ENCODE measurements at places on chromosomes 1 and 21.

- no peaks in the 10 kb centered on the region for H3K27me3 ChIP-seq
- H3K27ac ChIP-seq = no peak overlapping the region
- no peak overlapping the region for H3K4me3 ChIP-seq
- no peak for DNase-seq
- H3K36me3 ChIP-seq = no peaks in the 10 kb centered on the region
These were observed 16.9 kb upstream of the RAB3B start for GRCh38 chr1:52007215-52008002.

GRCh38 chr1:187396226-187396625, 567.5 kb downstream of the PLA2G4A start:
- DNase-seq = no peak
- no peaks in the 10 kb centered on the region for H3K36me3 ChIP-seq
- no peak overlapping the region for H3K27ac ChIP-seq
- H3K27me3 ChIP-seq = no peaks in the 10 kb centered on the region
- no peaks in the 10 kb centered on the region for H3K4me1 ChIP-seq

- no peaks in the 10 kb centered on the region for H3K36me3 ChIP-seq
- H3K4me1 ChIP-seq = no peaks in the 10 kb centered on the region
- H3K27me3 ChIP-seq = no peaks in the 10 kb centered on the region
- no peak for DNase-seq
- H3K4me3 ChIP-seq = no peak overlapping the region
These were observed 21.1 kb downstream of the PLA2G4A start for GRCh38 chr1:186849826-186850225.

DNA sequence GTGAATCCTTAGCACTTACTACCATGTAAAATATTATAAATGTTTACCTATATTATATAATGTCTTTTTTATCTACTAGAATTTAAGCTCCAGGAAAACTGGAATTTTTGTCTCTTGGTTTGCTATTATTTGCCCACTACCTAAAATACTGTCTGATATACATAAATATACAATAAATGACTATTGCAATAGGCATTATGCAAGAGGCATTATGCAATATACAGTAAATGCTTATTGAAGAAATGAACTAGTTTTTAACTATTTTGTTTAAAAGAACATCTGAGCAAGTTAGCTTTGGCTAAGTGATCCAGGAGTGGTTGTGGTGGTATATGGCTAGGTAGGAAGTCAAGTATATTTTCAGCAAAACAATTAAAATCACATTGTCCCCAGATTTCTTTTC, 640.2 kb upstream of the PKN2 start:
- H3K36me3 ChIP-seq = no peaks in the 10 kb centered on the region
- no peak overlapping the region for H3K4me3 ChIP-seq
- no peak overlapping the region for H3K27ac ChIP-seq
- H3K27me3 ChIP-seq = no peaks in the 10 kb centered on the region

GRCh38 chr1:59360729-59361128, 63.8 kb downstream of the FGGY start:
- no peaks in the 10 kb centered on the region for H3K36me3 ChIP-seq
- peaks cover 26% of the 10 kb centered on the region for H3K4me1 ChIP-seq
- DNase-seq = no peak
- H3K27me3 ChIP-seq = no peaks in the 10 kb centered on the region
- no peak overlapping the region for H3K27ac ChIP-seq

GRCh38 chr1:202150602-202151001, 6.1 kb upstream of the ARL8A start:
- no peak overlapping the region for H3K27ac ChIP-seq
- no peak for DNase-seq
- H3K27me3 ChIP-seq = peaks cover 12% of the 10 kb centered on the region
- H3K4me1 ChIP-seq = no peaks in the 10 kb centered on the region

- H3K27ac ChIP-seq = peak overlapping the region; percentile 39
- no peaks in the 10 kb centered on the region for H3K36me3 ChIP-seq
- no peak overlapping the region for H3K4me3 ChIP-seq
- no peaks in the 10 kb centered on the region for H3K27me3 ChIP-seq
- no peak for DNase-seq
These were observed 7.7 kb upstream of the SLC5A9 start for GRCh38 chr1:48214820-48215219.

DNA sequence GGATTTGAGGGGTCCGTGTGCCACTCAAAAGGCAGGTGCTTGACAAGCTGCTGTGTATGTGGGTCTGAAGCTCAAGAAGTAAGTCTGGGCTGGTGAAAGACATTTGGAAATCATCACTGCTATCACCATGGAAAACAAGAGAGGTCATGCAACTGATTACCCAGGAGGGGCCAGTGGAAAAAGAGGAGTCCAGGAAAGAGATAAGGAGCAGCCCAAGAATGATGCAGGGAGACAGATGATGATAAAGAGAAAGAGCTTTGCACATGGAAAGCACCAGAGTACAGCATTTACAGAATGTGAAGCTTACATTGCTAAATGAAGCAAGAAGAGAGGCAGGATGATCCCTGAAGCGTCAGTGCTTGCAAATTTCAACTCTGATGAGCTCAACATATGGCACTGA, 203.2 kb downstream of the SETD4 start:
- H3K27ac ChIP-seq = no peak overlapping the region
- peaks cover 11% of the 10 kb centered on the region for H3K4me1 ChIP-seq
- H3K4me3 ChIP-seq = no peak overlapping the region
- no peaks in the 10 kb centered on the region for H3K36me3 ChIP-seq

GRCh38 chr21:38996355-38996754, 186.9 kb downstream of the PSMG1 start:
- H3K4me3 ChIP-seq = no peak overlapping the region
- no peaks in the 10 kb centered on the region for H3K36me3 ChIP-seq
- no peaks in the 10 kb centered on the region for H3K27me3 ChIP-seq
- no peak overlapping the region for H3K27ac ChIP-seq
- DNase-seq = no peak

DNA sequence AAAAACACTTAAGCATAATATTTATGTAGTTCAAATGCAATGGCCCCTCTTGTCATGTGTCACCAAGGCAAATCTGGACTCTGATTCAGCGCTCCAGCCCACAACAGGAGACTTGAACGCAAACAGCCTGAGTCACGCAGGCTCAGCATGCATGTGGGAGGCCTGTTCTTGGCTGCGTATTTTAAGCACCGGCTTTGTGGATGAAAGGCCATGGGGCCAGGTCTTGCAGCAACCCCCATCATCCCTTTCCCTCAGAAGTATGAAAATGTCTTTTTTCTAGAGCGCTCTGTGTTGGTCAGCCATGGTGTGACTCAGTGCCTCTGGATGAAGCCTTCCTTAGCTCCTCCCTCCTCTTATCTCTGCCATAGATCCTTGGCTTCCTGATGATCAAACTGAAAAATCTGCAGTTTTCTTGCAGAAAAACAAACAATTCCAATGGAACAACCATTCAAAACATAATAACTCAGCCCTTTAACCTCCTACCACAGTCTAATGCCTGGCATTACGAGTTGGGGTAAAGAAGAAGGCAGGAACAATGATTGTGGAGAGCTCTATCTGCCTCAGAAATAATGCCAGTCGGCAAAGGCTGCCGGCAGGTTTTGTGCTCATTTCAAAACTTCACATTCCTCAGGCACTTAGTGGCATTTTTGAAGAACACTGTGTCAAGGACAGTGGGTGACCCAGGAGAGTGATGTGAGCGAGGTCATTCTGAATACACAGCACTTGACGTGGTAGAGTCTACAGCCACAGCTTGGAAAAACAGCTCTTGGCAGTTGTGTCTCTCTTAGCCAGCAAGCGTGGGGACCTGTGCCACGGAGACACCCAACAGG, 167.5 kb downstream of the CLIC6 start:
- H3K27ac ChIP-seq = no peak overlapping the region
- H3K4me1 ChIP-seq = no peaks in the 10 kb centered on the region
- peaks cover 3% of the 10 kb centered on the region for H3K36me3 ChIP-seq
- no peaks in the 10 kb centered on the region for H3K27me3 ChIP-seq
- no peak overlapping the region for H3K4me3 ChIP-seq

GRCh38 chr1:204213668-204214662, at the start of gene GOLT1A:
GOLT1A (minus strand) TSS chr1:204213988; CDS start chr1:204213906, 82 bp downstream.
- no peak for DNase-seq
- no peaks in the 10 kb centered on the region for H3K36me3 ChIP-seq
- peaks cover 7% of the 10 kb centered on the region for H3K27me3 ChIP-seq
- no peak within 1 kb of the TSS for H3K4me3 ChIP-seq
- peaks cover 5% of the 10 kb centered on the region for H3K4me1 ChIP-seq

DNA sequence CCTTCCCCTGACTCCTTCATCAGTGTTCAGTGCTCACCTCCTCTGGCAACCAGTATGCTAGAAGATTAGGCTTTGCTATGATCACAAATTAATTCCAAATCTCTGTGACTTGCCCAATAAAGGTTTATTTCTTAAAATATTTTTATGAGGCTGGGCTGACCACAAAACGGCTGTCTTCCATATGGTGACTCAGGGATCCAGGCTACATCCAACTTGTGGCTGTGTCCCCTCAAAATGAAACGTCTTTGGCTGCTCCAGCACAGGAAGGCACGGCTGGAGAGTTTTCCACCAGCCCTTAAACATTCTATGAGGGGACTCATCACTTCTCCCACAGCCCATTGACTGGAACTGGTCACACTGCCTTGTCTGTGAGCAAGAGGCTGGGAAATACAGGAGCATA, 131.5 kb downstream of the HUNK start:
- no peak for DNase-seq
- no peaks in the 10 kb centered on the region for H3K27me3 ChIP-seq
- H3K4me3 ChIP-seq = no peak overlapping the region
- no peaks in the 10 kb centered on the region for H3K36me3 ChIP-seq
- H3K4me1 ChIP-seq = no peaks in the 10 kb centered on the region

DNA sequence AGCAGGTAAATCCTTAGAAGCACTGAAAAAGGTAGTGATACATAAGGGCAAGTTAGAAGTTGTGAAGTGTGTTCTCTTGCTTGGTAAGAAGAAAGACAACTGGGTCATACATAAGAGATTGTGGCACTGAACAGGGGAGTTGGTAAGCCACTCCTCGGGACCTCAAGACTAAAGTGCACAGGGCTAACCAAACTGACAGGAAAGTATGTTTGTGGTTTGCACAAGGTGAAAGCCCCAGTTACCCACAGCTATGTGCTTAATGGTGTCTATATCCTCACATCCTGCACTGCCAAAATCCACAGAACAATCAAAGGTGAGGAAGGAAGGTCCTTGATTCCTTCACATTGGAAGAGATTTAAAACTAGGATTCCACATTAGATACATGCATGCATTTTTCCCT, 276.5 kb downstream of the DNM3 start:
- H3K4me1 ChIP-seq = no peaks in the 10 kb centered on the region
- no peaks in the 10 kb centered on the region for H3K27me3 ChIP-seq
- H3K36me3 ChIP-seq = no peaks in the 10 kb centered on the region
- no peak for DNase-seq

DNA sequence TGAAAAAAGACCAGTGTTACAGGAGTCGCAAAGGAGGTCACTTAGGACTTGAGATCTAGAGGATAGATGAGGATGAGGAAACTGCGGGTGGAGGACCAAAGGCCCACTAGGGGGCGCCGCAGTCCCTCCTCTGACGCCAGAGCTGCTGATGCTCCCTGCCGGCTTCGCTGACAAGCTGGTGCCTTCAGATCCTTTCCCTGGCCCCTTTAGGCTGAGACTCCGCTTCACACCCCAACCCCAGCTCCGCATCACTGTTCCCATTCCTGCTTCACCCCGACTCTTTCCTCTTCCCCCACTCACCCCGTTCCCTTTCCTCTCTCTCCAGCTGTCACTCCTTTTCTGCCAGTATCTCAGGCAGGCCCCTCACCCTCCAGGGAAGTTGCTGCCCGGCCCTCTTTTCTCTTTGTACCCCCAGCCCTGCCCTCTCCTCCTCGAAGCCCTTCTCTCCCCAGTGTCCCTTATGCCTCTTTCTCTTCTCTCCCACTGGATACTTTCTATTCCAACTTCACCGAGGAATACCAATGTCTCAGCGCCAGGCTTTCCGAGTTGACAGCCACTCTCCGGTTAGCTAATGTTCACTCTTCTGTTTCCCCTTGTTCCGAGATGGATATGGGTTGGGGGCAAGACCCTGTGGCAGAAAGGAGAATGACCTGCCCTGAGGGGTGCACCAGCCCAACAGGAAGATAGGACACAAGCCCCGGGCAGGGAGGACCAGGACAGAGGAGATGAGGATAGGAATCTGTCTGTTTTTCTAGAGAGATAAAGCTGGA, 4.5 kb downstream of the KCNJ9 start:
- H3K27me3 ChIP-seq = peaks cover 23% of the 10 kb centered on the region
- H3K27ac ChIP-seq = peak overlapping the region; percentile 57
- no peak overlapping the region for H3K4me3 ChIP-seq
- peak; percentile 95 for DNase-seq

DNA sequence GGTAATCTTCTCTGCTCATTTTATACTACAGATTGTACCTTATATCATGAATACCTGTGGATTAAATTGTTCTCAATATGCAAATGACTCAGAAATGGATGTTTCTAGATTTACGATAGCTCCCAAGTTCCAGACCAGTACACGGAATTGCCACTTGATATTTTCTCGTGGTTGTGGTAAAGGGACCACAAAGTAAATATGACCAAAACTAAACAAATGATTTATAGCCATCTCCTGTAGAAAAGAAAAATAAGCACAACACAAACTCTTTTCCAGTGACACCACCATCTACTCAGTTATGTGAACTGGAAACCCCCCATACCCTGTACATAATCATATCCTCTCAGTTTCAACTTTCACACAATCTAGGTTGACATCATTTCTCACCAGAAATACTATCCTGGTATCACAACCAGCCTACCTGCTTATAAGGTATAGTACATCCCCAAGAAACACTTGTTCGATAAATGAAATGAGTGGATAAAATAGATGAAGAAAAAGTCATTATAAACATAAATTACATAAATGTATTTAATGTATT, 172.3 kb downstream of the ADGRL4 start:
- no peak overlapping the region for H3K4me3 ChIP-seq
- no peak overlapping the region for H3K27ac ChIP-seq
- DNase-seq = no peak
- no peaks in the 10 kb centered on the region for H3K27me3 ChIP-seq
- H3K4me1 ChIP-seq = no peaks in the 10 kb centered on the region

- H3K27ac ChIP-seq = no peak overlapping the region
- H3K4me1 ChIP-seq = peaks cover 3% of the 10 kb centered on the region
- peaks cover 28% of the 10 kb centered on the region for H3K36me3 ChIP-seq
- H3K4me3 ChIP-seq = no peak overlapping the region
- H3K27me3 ChIP-seq = no peaks in the 10 kb centered on the region
- DNase-seq = no peak
These were observed 84.1 kb downstream of the LYST start for GRCh38 chr1:235782601-235783000.

- H3K4me3 ChIP-seq = peak overlapping the region; percentile 88
- no peak for DNase-seq
- H3K4me1 ChIP-seq = peaks cover 38% of the 10 kb centered on the region
- no peaks in the 10 kb centered on the region for H3K36me3 ChIP-seq
- peak overlapping the region; percentile 96 for H3K27ac ChIP-seq
- no peaks in the 10 kb centered on the region for H3K27me3 ChIP-seq
These were observed 104.5 kb upstream of the HNRNPU start for GRCh38 chr1:244968881-244969280.

DNA sequence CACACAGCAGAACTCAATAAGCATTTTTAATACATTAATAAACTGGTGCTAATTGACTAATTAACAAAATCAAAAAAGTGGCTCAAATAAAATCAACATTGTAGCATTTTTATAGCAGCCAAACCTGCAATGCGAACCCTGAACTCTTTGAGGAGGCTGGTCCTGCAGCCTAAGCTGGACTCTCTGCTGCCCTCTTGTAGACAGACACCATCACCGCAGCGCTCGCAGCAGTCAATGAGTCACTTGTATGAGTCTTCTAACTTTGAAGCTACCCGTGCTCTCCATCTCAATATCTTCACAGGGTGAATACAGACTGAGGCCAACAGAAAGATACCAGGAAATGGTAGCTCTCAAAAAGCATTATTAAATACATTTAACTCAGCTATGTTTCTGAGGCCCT, 9.7 kb upstream of the KRTAP7-1 start:
- no peaks in the 10 kb centered on the region for H3K27me3 ChIP-seq
- H3K27ac ChIP-seq = no peak overlapping the region
- DNase-seq = no peak
- no peak overlapping the region for H3K4me3 ChIP-seq
- H3K4me1 ChIP-seq = no peaks in the 10 kb centered on the region
- no peaks in the 10 kb centered on the region for H3K36me3 ChIP-seq

Measured in esophagus muscularis mucosa (tissue), 4 donors.